ENCODE measurements at places on chromosomes 7 and 10. TPM values are rescaled to one million over a fixed set of nuclear protein-coding genes. Genes with fewer than 3 reads are reported as not detected.

- no peak for DNase-seq
Measured at GRCh38 chr7:1926908-1927306, 256.8 kb downstream of the ELFN1 start.

DNA sequence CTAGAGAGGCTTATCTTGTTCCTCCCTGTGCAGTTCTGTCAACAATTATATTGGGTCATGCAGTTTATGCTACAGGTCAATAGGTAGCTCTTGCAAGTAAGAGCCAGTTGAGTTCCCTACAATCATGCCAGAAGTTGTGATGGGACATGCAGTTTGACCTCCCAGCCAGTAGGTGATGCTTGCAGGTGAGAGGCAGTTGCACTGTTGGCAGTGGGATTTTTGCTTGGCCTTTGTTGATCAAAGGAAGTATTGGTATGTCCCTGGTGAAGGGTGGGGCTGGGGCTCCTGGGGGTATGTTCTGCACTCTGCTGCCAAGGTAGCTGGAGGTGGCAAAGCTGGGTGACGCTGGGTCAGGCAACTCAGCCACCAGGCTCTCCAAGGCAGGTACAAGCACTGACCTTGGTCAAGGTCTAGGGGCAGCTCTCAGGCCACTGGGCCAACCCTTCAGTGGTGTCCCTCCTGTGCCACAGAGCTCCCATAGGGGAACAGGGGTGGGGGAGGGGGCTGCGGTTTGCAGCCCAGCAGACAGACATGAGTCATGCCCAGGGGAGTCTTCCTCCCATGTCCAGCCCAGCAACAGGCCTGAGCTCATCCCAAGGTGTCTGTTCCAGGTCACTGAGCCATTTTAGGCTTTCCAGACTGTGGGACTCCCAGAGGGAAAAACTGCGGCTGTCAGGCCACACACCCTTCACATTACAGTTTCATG lies 43.3 kb downstream of the MEOX2 start:
- no peak for DNase-seq

GRCh38 chr7:46179061-46179610 lies 258.1 kb upstream of the IGFBP3 start:
- no peak for DNase-seq

DNA sequence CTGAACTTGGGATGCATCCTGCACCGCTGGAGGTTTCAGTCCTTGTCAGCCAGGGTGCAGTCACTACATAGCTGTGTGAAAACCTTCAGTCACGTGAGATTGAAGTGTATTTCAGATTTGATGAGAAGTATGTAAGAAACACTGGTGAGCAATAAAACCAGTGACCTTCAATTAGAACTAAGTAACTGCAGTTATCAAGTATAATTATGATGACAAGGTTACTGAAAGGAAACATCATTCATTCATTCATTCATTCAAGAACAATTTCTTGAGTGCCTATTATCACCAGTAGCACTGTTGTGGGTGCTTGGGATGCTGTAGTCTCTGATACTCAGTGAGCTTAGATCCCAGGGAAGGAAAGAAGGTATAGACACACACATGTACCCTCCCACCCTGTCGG lies 33.6 kb downstream of the RHEB start:
- DNase-seq = no peak

DNA sequence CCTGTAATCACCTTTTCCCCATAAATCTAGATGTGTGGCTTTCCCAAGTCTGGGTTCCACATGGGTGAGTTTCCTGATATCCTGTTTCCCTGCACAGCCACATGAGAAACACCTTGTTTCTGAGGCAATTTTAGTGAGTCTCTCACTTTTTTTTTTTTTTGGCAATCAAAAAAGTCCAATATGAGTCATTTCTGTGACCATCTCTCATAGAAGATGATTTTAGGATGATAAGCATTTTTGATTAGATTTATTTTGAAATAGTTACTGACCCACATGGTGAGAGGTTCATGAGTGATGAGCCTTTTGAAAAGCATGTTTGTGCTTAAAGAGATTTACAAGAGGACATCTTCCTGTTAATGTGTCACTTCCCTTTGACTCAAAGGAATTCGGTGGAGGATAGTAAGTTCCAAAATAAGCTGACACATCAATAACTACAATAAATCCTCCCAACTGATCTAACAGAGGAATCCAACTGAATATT lies 464.0 kb downstream of the INHBA start:
- DNase-seq = no peak

- DNase-seq = peak; percentile 48
Measured at GRCh38 chr10:120423431-120424197, 33.4 kb upstream of the PLPP4 start.

DNA sequence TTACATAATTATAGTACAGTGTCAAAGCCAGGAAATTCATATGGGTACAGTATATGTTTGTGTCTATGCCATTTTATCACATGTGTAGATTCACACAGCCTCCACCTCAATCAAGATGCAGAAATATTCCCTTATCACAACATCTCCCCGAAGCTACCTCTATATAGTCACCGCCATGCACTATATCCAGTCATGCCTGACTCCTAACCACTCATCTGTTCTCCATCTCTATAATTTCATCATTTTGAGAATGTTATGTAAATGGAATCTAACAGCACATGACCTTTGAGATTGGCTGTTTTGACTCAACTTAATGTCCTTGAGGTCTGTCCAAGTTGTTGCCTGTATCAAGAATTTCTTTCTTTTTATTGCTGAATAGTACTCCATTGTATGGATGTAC lies 22.3 kb upstream of the SLC25A13 start:
- DNase-seq = no peak

- peak; percentile 17 for DNase-seq
Measured at GRCh38 chr7:44313621-44314031, 11.8 kb downstream of the CAMK2B start.

DNA sequence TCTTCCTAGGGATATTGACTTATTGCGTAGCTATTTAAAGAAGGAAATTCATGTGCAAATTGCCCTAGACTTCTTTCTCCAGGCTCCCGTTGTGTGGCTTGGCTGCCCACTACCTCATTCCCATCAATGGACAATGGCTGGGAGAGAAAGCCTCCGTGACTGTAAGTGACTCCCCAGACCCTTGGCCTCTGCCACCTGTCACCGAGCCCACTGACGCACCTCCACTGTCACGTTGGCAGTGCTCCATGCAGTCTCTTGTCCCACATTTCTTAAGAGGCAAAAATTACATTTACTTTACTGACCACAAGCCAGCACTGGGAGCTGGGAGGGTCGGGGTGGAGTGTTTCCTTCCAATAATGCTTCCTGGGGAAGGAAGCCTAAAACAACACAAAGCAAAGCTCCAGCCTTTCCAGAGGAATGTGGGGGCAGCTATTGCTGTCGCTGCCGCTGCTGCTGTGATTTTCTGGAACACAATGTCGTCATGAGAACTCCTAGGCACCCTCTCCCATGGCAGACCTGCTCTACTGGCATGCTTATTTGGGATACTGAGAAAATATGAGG lies 89.7 kb upstream of the STEAP1B start:
- DNase-seq = no peak

- DNase-seq = peak; percentile 18
Measured at GRCh38 chr10:6035101-6035834, 26.9 kb downstream of the IL2RA start.

DNA sequence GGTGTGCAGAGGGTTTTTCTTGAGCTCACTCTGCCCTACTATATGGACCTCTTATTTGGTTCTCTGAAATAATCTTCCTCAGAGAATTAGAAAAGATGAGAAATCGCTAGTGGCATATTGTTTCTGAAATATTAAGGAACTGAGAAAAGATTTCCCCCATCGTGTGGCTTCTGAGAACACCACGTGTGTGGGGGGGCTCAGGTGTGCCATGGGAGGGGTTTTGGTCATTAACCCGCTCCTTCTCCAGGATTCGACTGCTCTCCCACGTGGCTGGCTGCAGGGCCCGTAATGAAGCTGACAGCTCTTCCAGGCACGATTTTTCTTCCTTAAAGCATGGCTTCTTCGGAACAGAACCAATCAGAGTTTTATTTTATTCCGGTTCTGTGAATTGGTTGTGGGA lies 67.7 kb downstream of the XRCC2 start:
- DNase-seq = no peak

DNA sequence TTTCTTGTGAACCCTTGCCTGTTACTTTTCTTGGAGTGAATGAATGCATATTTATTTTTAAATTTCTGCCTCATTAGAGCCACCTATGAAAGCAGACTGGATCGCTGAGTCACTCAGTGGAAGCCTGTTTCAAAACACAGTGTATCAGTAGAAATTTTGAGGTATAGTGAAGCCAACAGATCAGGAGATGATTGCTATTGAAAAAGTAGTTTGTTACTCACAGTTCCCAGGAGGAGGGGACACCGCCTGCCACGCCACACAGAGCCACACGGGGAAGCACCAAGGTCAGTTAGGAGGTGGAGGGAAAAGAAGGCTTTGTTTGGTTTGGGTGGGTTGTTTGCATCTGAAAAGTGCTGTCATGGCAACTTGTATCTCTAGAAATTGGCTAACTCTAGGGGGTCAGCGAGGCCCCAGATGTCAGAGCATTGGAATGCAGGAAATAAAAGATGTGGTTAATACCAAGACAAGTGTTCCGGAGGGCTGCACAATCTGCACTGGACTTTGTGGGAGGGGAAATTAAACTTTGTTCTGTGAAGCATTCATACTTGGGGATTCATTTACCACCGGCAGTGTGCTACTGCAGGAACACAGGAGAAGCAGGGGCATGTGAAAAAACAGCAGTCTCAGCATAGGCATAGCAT lies 106.4 kb upstream of the SDK1 start:
- no peak for DNase-seq

DNA sequence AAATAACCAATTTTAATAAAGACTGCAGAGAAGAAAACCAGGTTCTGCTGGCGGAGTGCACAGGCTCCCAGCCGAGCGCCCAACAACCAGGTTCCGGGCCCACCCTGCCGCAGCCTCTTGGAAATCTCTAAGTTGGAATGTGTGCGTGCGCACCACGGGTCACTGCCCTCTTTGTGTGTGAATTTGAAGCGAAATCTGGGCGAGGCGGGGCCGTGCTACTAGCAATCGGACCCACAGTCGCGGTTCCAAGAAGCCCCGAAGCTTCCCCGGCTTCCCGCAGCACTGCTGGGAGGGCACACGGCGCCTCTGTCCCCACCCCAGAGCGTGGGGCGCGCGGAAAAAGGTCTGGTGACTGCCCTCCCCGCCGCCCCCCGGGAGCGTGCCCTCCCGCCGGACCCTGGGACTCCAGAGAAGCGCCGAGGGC lies 666 bp upstream of the MAP3K8 start:
- DNase-seq = peak; percentile 70

GRCh38 chr10:110045772-110046171 lies 38.0 kb downstream of the ADD3 start:
- no peak for DNase-seq

DNA sequence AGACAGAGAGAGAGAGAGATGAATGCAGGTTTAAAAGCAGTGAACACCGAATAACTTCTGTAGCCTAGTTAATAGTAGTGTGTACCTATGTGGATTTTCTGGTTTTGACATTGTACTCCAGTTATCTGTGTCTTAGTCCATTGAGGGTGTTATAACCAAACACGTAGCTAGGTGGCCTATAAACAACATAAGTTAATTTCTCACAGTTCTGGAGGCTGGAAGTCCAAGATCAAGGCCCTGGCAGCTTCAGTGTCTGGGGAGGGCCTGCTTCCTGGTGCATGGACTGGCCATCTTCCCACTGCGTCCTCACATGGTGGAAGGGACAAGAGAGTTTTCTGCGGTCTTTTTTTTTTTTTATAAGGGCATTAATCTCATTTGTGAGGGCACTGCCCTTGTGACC lies 23.5 kb downstream of the AOC1 start:
- DNase-seq = no peak

DNA sequence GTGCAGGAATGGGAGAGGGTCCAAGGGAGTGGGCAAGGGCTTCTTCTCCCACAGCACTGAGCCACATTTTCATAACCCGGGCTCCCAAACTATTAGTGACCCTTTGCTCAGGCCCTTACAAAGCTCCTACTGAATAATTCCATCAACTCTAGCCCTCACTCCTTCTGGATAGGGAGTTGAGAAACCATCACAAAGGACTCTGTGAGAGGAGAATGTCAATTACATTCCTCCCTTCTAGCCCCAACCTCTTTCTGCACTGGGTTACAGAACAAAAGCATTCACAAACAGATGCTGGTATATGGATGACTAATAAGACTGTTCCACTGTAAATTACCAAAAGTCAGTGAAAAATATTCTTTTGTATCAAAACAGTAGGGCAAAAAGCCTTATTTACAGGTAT lies 203.7 kb downstream of the SORCS1 start:
- no peak for DNase-seq

DNA sequence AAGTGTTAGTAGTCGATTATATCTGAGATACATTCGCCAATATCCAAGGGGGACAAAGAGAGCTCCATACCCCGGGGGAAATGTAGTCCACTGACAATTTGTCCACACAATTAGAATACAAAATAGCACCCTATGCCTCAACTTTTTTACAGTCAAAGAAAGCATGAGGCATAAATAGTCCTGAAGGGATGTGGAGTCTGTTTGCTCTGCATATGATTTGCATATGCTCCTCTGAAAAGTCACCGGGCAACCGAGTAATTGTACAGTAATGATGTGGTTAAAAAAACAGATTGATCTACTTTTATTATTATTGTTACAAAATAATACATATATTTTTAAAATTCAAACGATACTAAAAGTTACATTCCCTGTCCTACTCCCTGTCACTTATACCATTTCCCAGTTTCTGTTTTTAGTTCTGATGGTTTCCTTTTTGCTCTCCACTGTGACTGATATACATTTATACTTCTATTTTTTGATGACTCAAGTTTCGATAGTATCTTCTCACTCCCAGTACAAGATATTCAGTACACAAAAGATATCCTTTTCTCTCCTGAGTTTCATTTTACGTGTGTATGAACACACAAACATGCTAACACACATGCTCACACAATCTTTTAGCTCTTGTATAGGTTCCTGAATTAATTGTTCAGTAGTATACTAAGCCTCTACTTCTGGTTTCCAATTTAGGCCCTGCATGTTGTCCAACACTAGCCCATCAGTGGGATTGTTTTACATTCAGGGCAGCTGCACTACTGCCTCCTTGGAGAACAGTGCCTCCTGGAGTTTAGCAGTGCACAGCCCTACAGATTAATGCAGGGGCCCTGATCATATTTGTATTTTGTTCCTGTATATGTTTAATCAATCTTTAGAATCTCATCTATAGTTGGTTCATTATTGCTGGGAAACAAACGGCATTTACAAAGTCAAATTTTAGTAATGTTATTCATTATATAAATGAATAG lies 130.9 kb downstream of the TES start:
- DNase-seq = no peak

DNA sequence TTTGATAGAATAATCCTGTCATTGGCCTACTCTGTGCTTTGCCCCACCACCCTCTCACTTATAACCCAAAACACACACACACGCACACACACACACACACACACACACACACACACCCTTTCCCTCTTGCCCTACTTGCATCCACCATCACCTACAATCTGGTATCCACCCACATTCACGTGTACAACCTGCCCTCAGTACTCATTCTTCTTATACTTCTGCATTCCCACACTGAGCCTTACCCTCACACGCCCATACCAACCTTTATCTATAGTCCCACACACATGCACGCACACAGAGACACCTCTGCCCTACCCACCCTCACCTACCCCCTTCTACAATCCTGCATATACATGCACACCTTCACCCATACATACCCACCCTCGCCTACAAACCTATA lies 10.8 kb upstream of the SRI start:
- DNase-seq = no peak

Gene CASTOR2
- total RNA-seq = 4.4 TPM

Gene DMTF1
- total RNA-seq = 96.8 TPM

Gene ERVW-1
- not detected for total RNA-seq

Gene OR2A1
- total RNA-seq = not detected

Gene MNX1
- not detected for total RNA-seq

Gene GPC2
- total RNA-seq = 8.1 TPM

Gene SVOPL
- total RNA-seq = 3.5 TPM

Gene ECD
- 30.9 TPM for total RNA-seq

Gene CHST3
- total RNA-seq = not detected

Gene ANXA8
- total RNA-seq = not detected

Gene GDF2
- not detected for total RNA-seq

Gene SEM1
- total RNA-seq = 52.1 TPM

All from activated CD8-positive, alpha-beta T cell treated with anti-CD3 and anti-CD28 coated beads, Interleukin-2, amount 10 ng/mL, durations not matched to agents 7 days and 5 days (primary cell).